Cortex of kidney (tissue), 1 donor: ENCODE measurements at places on chromosomes 7 and 10.

DNA sequence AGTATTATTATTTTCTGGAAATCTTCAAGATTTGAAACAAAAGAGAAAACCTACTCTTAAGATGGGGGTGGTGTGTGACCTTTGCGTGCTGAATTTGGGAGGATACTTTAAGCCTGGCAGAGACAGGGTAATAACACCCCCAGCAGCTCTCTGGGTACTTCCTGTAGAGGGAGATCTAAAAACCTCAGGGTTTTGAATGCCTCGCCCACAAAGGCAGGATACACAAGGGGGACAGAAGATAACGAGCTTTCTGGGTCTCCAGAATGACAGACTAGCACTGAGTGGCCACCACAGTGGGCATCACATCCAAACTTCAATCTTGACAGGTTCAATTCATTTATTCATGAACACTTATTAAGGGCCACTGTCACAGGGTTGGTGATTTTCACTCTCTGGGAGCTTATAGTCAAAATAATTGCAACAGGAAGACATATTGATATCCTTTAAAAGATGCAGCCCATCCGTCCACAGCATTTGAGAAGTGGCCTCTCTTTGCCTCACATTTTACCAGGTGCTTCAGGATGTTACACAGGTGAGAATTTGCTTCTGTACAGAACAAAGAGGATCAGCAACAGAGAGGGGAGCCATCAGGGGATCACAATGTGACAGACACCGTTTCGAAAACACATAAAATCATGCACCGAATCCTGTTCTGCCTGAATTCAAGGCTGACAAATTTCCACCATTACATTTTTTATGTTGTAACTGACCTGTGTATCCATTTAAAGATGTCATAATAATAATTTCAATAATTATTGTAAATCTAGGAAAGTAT is 14.3 kb downstream of the CPA1 start:
- DNase-seq = no peak

DNA sequence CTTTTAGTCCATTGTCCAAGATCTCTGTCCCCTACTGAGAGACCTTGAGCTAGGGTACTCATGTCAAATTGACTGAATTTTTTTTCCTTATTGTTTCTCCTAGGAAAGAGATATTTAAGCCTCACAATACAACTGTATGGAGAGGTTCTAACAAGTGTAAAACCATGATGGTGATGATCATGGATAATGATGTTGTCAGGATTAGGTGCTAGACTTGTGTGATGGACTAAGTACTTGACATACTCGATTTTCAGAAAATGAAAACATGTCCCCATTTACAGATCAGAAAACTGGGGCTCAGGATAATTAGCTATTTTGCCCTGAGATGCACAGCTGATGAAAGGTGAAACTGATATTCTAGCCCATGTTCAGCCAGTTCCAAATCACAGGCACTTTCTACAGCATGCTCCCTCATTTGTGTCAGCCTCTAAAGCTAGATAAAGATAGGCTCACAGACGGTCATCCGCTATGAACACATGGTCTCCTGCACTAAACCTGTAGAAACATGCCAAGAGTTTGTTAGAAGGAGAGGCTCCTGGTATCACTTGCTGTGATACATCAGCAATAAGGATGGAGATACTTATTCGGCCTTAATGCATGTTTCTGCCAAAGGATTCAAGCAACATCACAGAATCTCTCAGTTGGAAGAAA is 67.6 kb downstream of the CREB3L2 start:
- DNase-seq = no peak

GRCh38 chr10:71644307-71645180 is 75.0 kb downstream of the C10orf105 start:
- no peak for DNase-seq

DNA sequence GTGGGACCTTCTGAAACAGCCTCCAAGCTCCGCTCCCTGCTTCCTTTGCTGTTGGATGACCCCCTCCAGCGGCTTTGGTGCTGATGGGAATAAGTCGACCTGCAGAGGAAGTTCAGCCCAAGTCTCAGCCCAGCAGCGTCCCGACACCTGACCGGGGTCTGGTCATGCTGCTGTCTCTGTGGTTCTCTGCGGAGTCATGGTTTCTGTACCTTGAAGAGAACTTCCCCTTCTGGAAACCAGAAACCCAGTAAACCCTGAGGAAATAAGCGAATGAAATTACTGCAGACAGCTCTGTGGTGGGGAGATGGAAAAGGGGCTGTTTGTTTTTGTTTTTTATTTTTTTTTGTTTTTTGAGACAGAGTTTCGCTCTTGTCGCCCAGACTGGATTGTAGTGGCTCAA is 18.3 kb upstream of the ZNF12 start:
- DNase-seq = no peak

DNA sequence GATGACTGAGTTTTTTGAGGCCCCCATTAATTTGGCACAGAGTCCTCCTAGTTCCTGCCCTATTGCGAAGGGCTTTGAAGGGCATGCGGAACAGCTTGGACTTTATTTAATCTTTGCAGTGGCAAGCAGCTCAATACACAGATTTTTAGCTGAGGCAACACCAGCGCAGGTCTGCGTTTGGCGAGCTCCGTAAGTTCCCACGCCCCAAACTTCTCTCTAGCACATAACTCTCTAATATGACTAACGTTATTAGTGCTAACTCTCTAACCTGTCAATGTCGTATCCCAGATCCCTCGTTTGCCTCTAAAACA is 366 bp upstream of the TAF3 start:
- DNase-seq = no peak

GRCh38 chr10:79445977-79446757 is 743 bp upstream of the ZCCHC24 start:
- DNase-seq = no peak

DNA sequence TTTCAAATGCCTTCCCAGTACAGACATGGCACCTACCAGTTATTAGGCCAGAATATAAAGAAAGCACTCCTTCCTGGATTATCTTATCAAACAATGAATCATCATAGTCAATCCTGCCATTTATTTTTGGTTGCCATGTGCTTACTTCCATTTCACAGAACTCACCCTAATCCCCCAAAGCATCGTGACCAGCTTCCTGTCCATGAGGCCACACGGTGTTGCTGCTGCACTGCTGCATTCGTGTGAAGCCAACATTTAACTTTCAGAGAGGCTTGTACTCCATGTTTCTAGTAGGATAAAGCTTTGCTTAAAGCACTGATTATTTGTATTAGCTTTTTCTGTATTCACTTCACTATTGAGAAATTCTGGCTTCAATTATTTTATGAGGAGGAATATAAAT is 14.4 kb downstream of the COL28A1 start:
- DNase-seq = no peak

DNA sequence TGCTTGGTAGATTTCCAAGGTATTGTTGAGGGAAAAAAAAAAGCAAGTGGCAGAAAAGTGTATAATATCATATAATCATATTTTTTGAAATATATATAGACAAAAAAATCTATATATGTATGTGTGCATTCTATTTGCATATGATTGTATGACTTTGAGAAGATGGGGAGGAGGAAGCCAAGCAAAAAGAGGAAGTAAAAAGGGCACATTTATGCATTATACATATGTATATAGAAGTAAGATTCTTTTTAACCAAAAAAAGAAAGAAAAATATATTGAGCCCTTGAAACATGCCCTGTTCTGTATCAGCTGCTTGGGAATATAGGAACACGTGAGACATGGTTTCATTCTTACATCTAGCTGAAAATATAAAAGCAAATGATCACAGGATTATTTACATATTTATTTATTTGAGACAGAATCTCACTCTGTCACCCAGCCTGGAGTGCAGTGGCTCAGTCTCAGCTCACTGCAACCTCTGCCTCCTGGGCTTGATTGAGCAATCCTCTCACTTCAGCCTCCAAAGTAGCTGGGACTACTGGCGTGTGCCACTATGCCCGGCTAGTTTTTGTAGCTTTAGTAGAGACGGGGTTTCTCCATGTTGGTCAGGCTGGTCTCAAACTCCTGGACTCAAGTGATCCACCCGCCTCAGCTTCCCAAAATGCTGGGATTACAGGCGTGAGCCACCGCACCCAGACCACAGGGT is 18.0 kb upstream of the SLF2 start:
- DNase-seq = no peak

- no peak for DNase-seq
These were observed 15.5 kb downstream of the FAM241B start for GRCh38 chr10:69645296-69646184.

- DNase-seq = no peak
These were observed 69.0 kb downstream of the FAM107B start for GRCh38 chr10:14705548-14706230.

GRCh38 chr7:94298943-94299342 is 95.8 kb upstream of the COL1A2 start:
- no peak for DNase-seq

DNA sequence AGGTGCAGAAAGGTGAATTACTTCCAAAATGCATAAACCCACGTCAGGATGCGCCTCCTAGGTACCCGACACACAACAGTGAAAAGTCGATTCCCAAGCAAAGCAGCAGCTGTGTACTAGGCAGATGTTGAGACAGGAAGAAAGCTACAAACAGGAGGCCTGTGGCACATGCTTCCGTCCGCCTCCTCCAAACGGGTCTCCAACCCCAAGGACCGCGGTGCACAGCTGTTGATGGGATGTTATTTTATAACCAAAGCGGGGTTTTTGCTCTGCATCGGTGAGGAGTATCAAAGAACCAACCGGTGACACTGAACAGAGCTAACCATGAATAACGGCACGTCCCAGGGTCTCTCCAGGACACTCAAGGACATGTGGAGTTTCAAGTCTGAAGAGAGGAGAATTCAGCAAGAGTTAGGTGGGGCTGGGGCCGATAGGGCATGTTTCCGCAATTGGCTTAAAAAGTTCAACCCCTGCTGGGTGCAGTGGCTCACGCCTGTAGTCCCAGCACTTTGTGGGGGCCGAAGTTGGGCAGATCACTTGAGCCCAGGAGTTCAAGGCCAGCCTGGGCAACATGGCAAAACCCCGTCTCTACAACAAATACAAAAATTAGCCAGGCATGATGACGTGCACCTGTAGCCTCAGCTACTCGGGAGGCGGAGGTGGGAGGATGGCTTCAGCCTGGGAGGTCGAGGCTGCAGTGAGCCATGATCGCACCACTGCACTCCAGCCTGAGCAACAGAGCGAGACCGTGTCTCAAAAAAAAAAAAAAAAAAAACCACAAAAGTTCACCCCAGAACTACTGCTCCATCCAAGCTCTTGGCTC is 108.0 kb downstream of the SMURF1 start:
- no peak for DNase-seq

DNA sequence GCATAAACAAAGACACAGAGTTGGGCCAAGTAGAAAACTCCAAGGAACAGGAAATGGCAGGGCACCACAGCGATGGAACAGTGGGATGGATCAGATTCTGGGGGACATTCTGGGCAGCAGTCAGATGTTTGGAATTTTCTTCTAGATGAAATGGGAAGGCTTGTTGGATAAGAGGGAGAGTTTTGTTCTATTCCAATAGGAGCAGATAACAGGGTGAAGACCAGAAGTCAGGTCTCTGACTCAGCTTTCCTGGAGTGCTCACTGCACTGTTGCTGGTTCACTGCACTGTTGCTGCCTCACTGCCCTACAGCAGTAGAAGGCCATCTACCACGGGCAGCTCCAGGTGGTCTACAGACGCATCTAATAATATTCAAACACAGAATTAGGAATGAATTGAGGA is 135.6 kb downstream of the ATE1 start:
- no peak for DNase-seq

DNA sequence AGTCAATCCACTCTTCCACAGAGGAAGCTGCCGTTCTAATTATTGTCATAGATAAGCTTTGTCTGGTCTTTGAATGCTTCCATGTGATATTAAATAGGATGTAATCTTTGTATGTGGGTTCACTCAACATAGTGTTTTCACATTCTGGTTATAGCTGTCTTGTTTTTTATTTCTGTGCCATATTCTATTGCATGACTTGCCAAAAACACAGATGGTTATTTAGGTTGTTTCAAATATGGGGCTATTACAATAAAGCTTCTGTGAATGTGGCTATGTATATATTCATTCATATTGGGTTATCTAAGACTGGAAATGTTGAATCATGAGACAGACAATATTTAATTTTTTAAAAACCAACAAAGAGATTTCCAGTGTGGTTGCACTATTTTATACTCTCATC is 1109.3 kb upstream of the LRRTM3 start:
- DNase-seq = no peak

DNA sequence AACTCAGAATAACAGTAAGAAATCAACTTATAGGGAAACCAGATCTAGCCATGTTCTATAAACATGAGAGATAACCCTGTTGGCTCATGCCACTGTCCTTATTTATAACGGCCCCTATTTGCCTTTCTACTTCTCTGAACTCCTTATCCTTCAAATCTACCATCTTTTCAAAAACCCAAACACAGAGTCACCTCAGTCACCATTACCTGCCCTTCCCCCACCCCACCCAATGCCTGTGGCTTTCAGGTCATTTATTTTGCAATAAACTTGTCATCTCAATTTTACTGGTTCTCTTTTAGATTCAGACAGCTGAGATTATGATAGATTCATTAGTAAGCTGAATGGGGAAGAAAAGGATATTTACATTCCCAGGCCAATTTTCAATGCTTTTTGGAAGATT is 53.6 kb downstream of the KMT2C start:
- DNase-seq = no peak

GRCh38 chr10:33314811-33315561 is 19.5 kb downstream of the NRP1 start:
- DNase-seq = no peak

DNA sequence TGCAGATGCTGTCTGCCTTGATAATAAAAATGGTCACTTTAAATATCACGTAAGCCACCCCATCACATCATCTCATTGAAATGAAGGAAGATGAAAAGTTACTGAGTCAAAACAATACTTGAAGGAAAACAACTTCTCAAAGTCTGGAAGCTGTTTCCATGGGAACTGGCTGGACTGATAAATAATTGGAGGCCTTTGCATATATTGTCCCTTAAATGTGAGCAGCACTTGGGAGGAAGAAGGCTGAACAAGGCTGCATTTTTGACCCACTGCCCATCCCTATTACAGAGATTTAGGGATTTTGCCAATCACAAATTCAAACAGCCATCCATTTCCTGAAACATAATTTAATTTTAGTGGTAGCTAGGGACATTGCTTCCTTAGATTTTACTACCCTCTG is 18.2 kb upstream of the MAGI2 start:
- no peak for DNase-seq

GRCh38 chr7:135709508-135709907 is 18.5 kb downstream of the SLC13A4 start:
- DNase-seq = no peak

- DNase-seq = no peak
These were observed 365.1 kb upstream of the MTPN start for GRCh38 chr7:136342251-136342650.

DNA sequence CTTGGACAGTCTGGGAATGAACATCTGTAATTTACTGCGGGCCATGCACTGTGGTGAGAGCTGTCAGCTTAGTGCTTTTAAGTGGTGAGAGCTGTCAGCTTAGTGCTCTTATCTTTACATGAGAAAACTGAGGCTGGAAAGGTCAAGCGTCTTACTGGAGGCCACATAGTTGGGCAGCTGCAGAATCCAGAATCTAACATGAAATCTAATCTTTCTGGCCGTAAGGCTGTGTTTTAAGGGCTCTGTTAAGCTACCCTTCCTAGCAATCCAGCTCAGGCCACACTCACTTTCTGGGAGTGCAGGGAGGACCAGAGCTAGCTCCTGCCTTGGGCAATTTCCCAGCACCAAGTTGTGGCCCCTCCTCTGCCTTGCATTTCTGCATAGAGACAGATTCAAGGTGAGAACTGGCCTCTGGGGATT is 70.2 kb downstream of the SORCS3 start:
- DNase-seq = no peak
